A172 (cell line): ENCODE measurements at places on chromosomes 3 and 15. TPM values are rescaled to one million over a fixed set of nuclear protein-coding genes. Genes with fewer than 3 reads are reported as not detected.

Gene SI
- not detected in 2 replicates for total RNA-seq

Gene WDR49
- 0.07 and 0.17 TPM in 2 replicates for total RNA-seq

Gene CLDN18
- 0.07 and 0.26 TPM in 2 replicates for total RNA-seq

Gene REC114
- not detected in 2 replicates for total RNA-seq

Gene LRRIQ4
- not detected in 2 replicates for total RNA-seq

- DNase-seq = no peak
These were observed 126.0 kb downstream of the THRB start for GRCh38 chr3:24368605-24369004.

- DNase-seq = no peak
These were observed 223.8 kb downstream of the KLF13 start for GRCh38 chr15:31550211-31550977.

DNA sequence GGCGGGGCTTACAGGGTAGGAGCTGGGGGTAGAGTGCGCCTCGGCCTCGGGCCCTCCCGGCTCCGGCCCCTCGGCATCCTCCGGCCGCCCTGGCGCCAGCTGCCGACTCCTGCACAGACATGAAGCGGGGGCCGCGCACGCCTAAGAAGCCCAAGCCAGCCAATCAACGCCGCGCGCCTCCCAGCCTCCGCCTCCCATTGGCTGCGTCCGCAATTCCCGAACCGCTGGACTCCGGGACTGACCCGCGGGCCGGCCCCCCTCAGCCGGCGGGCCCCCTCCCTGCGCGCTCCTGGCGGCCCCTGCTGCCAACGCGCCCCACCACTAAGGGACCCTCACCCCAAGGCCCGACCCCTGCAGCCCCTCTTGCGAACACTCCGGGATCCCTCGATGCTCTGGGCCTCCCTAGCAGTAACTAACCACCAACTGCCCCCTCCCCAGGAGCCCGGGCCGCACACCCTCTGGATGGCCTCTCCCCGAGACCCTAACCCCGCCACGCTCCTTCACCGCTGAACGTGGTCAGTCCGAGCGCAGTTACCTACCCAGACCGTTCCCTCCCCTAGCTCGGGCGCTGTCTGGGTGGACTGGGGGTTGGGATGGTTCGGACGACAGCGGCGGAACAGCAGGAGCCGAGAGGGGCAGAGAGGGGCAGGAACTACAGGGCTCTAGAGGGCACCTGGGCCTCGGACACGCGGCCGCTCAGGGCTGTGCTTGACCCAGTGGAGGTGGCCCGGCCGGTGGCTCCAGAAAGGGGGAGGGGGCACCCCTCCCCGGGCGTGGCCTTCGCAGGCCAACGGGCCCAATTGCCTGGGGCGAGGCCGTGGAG lies 5.0 kb downstream of the GATA2 start:
- DNase-seq = peak; percentile 75

DNA sequence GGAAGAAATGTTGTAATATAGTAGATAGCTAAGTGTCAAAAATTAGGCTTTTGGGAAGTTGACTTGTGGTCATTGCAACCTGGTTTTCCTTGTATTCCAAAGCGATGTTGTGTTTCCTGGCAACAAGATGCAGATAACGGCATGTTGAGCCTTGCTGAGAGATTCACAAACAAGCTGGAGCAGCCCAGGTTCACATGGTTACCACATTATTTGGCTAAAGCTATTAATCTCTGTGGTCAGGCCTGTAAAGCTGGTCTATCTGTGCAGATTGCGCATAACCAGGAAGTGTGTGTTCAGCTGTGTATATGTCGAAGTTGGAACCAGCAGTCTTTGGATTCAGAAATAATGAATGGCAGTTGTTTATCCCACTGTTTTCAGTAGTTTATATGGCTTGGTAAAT lies 6.6 kb downstream of the TIPARP start:
- DNase-seq = no peak

GRCh38 chr15:25671132-25671531 lies 192.0 kb downstream of the ATP10A start:
- no peak for DNase-seq

- DNase-seq = no peak
These were observed 9.1 kb upstream of the LIPH start for GRCh38 chr3:185561374-185561943.
